ENCODE measurements at places on chromosomes 1 and 21. TPM values are rescaled to one million over a fixed set of nuclear protein-coding genes. Genes with fewer than 3 reads are reported as not detected.

Gene E2F2
- total RNA-seq = 3.1 TPM

Gene FMO4
- 2.4 TPM for total RNA-seq

Gene DIRAS3
- 2.4 TPM for total RNA-seq

Gene RGS16
- total RNA-seq = 6.6 TPM

Gene OMA1
- total RNA-seq = 25.0 TPM

Gene ROR1
- 14.0 TPM for total RNA-seq

Gene NR5A2
- total RNA-seq = 1.2 TPM

Gene XCL1
- total RNA-seq = not detected

Gene REN
- total RNA-seq = not detected

Gene NUF2
- 14.3 TPM for total RNA-seq

Gene FCMR
- total RNA-seq = not detected

Gene WDR3
- 14.5 TPM for total RNA-seq

Gene SLC25A34
- 2.4 TPM for total RNA-seq

Gene CBR3
- 1.9 TPM for total RNA-seq

Gene TSACC
- total RNA-seq = not detected

Gene UBL4B
- not detected for total RNA-seq

Gene LDLRAD1
- not detected for total RNA-seq

Gene TMEM82
- not detected for total RNA-seq

Gene RAB3B
- total RNA-seq = 22.4 TPM

Gene SMYD2
- 20.3 TPM for total RNA-seq

Gene HPCA
- 25.2 TPM for total RNA-seq

Gene LCE3D
- not detected for total RNA-seq

Gene CYP4A22
- 0.27 TPM for total RNA-seq

Gene RNF186
- not detected for total RNA-seq

Gene KAZN
- 22.6 TPM for total RNA-seq

Gene TRIM45
- 7.6 TPM for total RNA-seq

Gene NR0B2
- total RNA-seq = not detected

Gene TNNI3K
- 3.4 TPM for total RNA-seq

Gene SPATA21
- total RNA-seq = not detected

Gene LCA5L
- total RNA-seq = 0.18 TPM

Gene DCST2
- total RNA-seq = not detected

Gene NOS1AP
- total RNA-seq = 5.5 TPM

All from cerebellum (tissue), 4 donors.